ENCODE measurements at places on chromosomes 2 and 18.

DNA sequence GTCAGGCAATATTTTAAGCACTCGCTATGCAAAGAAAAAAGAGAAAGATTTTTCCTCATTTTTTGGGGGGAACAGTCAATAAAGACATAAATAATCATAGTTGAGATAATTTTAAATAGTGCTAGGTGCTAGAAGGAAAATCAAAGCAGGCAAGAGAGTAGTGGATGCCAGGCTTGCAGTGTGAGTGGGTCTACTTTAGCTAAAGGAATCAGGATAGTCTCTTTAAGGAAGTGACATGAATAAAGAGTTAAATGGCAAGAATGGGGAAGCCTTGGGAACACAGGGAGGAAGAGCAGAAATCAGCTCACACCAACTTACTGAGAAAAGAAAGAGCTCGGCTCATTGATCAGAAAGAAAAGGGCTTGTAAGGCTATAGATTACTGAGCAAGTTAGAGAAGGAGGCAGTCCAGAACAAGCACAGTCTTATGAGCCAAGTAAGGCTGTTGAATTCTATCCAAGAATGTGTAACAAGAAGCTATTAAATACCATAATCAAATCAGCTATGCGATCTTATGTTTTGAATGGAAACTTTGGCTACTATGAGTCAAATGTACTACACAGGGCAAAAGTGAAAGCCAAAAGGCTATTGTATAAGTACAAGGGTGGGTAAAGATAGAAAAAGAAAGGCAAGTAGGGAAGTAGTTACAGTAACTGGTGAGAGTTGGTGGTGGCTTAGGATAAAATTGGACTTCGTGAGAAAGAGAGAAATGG, 833.8 kb upstream of the PIK3C3 start:
- DNase-seq, result no peak

DNA sequence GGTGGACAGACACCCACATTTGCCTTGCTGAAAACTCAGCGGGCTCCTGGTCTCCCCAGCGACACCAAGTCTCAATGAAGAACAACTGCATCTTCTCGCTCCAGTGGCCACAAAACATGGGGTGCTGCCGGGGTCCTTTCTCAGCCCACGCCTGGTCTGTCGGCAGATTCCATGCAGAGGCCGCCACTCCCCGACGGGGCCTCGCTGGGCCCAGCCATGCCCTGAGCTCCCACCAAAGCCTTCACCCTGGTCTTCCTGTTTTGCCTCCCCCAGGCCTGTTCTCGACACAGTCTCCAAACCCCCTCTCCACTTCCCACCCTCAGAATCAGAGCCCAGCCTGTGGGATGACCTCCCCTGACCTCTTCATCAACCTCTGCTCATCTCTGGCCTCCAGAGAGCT, 31.2 kb downstream of the DIPK1C start:
- DNase-seq, result no peak

GRCh38 chr2:27209621-27210401, 2.0 kb upstream of the ATRAID start:
- DNase-seq, result no peak

DNA sequence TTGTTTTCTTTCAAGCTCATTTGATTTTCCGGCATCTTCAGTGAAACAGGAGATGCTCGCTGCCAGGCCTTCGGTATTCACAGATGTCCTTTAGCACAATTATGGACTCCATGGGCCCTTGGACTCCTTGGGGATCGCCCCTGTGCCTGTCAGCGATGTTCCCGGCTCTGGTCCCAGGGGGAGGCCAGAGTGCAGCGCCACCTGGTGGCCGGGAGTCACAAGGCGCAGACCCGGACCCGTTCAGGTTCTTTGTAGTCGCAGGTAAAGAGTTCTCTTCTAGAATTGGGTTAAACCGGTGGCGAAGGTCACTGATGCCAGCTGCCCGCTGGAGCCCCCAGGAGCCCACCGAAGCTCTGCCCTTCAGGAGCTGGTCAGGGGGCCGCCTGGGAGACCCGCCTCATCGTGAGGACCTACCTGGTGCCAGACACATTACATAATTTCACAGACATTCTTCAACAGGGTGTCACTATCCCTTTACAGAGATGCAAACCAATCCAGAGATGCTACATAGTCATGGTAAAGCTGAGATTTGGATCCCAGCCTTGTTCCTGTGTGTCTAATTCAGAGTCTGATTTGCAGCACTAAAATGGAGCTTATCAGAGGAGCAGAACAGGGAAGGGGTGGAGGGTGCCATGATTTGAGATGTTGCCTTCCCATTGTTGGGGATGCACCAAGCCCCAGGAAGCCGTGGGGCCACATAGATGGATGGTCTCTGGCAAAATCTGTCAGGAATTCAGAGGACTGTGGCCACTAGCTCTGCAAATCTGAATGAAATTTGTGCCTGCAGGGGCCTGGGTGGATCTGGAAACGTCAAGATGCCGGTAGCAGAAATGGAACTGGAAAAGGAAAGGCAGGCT, 6.0 kb upstream of the INPP5D start:
- DNase-seq, result peak; percentile 89

GRCh38 chr2:209358992-209359391, 64.9 kb upstream of the MAP2 start:
- no peak for DNase-seq

GRCh38 chr2:138512672-138513071, 11.1 kb downstream of the SPOPL start:
- DNase-seq, result no peak

DNA sequence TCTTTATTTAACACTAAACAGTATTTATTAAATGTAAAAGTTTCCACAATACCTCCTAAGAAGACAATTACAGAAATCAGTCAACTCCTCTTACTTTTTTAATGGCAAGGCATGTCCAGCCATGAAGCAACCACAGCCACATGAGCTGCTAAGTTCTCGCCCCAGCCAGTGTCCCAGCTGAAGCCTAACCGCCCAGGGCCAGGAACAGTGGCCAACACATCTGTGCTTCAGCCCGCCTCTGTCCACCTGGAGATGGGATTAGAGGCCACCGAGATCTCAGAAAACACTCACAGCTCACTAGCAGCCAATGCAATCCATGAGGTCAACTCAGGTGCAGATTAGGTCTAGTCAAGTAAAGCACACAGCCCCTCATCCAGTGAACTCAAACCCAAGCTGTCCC, 40.2 kb downstream of the PID1 start:
- no peak for DNase-seq

DNA sequence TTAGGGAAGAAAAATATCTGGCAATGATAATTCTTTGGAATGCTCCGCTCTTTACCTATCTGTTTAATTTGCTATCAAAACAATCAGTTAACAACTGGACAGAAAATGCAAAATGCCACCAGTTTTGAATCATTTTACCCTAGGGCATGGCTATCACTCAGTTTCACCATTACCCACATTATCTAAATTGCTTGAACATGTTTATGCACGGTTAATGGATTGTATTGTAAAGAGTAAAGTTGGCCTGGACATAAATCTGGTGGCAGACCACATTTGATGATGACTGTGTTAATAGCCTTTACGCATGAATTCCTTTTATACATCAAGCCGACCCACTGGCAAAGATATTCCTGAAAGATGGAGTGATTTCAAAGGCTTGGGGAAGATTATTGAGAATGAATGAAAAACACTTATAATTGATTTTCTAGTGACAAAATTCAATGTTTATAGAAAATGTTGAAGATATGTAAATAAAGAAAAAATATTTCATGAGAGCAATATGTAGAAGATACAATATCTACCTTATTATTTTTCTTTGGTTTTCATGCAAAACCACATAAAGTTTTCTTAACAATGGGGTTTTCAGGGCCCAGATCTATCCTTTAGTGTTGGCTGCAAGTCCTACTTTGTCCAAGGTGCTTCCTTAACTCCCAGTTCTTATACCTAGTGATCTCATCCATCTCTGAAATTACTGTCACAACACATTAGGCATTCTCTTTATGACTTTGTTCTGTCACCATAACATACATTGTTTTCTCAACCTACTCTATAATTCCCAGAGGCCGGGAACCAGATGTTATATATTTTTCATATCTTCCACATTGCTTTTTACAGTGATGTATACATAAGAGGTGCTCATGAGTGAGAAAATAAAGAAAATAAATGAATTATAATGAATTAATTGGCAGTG, 265.1 kb downstream of the RIT2 start:
- DNase-seq, result no peak

- no peak for DNase-seq
Observed at GRCh38 chr2:79994161-79994560, 310.4 kb downstream of the LRRTM1 start.

GRCh38 chr2:106004851-106005250, 189.2 kb downstream of the UXS1 start:
- DNase-seq, result no peak

DNA sequence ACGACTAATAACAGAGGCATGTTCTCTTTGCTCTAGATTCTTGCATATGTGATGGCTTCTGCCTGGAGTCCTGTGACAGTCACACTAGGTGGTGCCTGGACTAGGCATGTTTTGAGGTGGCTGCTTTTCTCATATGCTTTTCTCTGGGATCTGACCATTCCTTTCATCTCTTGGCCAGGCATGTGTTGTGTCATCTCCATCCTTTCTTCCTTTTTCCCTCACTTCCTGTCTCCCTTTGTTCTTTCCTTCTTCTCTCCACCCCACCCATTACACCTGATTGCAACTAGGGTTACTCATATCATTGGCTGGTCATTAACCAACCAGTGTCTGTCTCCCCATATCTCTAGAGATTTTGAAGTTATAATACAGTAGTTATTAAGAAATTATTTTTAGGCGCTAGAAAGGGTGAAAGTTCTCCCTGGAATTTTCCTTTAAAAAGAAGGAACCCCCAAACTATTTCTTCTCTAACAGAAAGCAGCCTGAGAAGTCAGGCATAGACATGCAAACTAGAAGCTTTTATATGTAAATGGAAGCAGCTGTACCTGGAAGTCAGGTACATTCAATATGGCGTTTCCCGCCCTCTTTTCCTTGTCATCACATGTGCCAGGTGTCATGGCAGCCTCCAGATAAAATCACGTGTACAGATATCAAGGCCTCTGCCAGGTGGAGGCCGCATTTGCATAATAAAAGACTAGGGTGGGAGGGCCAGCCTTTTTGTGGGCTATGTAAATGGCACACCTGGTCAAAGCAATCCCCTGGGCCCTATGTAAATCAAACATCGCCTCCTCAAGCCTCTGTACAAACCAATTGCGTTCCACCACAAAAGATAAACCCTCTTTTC, 220.4 kb upstream of the MEX3C start:
- DNase-seq, result no peak

- DNase-seq, result no peak
Observed at GRCh38 chr2:69582582-69583176, 60.9 kb downstream of the AAK1 start.

Data from GM10248 (cell line).